Right renal cortex interstitium (tissue), 3 donors: ENCODE measurements at places on chromosomes 13 and 19. TPM values are rescaled to one million over a fixed set of nuclear protein-coding genes. Genes with fewer than 3 reads are reported as not detected.

MADCAM1 gene
- 2.3 TPM for polyA plus RNA-seq

ZNF837 gene
- polyA plus RNA-seq, result 2.2 TPM

ZNF730 gene
- polyA plus RNA-seq, result 4.6 TPM

KLK4 gene
- polyA plus RNA-seq, result not detected

GRIN2D gene
- 0.35 TPM for polyA plus RNA-seq
